Transverse colon (tissue), 4 donors: ENCODE measurements at places on chromosomes 13 and 19.
A peak's percentile ranks its signal among the peaks of the same experiment; 100 is the strongest.

DNA sequence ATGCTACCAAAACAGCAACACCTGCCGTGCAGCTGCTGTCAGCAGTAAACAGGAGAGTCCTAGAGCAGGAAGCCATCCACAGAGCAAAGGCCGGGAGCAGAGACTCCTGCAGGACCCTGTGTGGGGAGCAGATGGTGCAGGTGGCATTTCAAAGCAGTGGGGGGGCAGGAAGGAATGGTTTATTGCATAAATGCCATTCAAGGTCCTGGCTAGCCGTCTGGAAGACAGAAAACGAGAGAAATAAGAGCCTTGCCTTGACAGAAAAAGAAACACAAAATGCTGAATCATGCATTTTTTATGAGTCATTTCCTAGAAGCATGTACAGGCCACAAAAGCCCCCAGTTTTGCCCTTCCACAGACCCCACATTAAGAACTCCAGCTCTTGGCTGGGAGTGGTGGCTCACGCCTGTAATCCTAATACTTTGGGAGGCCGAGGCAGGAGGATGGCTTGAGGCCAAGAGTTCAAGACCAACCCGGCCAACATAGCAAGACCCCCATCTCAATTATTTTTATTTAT lies 5.4 kb downstream of the RSPH6A start:
- DNase-seq = no peak

GRCh38 chr13:34246511-34246910 lies 428.6 kb downstream of the RFC3 start:
- no peak for DNase-seq

- no peak for DNase-seq
Measured at GRCh38 chr19:15404780-15405211, 14.0 kb downstream of the AKAP8L start.

DNA sequence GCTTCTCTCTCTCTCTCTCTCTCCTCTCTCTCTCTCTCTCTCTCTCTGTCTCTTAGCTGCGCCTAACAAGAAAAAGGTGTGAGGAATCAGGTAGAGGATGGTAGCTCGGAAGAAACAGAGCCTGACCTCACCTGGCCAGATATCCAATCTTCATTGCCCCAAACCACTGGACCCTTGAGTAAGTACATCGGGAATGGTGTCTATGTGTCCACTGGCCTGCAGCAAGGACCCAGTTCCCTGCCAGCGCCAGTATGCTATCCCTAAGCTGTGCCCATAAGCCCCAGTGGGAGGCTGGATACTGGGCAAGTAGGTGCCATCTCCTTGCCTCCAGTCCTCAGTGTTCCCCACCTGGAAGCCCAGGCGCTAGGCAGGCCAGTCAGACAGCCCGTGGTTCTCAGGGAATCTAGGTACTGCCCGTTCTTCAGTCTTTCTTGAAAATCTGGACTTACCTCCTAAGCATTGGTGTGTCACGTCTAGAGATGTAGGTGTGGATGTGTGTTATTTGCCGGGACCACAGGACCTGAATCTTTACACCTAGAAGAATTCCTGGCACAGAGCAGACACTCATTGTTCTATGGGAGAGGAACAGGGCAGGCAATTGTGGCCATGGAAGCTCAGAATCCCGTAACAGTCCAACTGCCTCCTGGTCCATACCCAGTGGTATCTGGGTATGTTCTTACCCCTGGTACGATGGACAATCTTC lies 7.3 kb downstream of the URAD start:
- DNase-seq = peak; percentile 29

- DNase-seq = peak; percentile 23
Measured at GRCh38 chr19:29098863-29099481, 114.0 kb downstream of the UQCRFS1 start.
